ENCODE measurements at places on chromosomes 4 and X.
A peak's percentile ranks its signal among the peaks of the same experiment; 100 is the strongest.

GRCh38 chr4:122783301-122784215 lies 43.1 kb upstream of the FGF2 start:
- DNase-seq: peak; percentile 83

DNA sequence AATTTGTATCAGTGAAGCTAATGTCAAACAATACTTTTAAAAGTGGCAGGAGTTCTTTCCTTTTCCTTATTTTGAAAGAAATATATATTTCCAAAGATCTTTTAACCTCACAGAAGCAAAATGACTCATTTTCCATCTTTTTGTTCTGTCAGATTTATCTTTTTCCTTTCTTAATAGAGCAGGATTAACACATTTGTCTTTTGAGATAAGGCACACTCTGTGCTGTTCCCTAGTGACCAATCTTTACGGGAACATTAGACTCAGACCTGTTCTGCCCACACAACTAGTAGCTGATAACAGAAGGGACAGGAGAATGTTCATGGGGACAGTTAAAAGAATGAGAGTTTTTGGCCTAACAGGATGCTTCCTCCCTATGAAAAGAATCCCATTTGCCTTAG lies 381.2 kb downstream of the STPG2 start:
- no peak for DNase-seq

DNA sequence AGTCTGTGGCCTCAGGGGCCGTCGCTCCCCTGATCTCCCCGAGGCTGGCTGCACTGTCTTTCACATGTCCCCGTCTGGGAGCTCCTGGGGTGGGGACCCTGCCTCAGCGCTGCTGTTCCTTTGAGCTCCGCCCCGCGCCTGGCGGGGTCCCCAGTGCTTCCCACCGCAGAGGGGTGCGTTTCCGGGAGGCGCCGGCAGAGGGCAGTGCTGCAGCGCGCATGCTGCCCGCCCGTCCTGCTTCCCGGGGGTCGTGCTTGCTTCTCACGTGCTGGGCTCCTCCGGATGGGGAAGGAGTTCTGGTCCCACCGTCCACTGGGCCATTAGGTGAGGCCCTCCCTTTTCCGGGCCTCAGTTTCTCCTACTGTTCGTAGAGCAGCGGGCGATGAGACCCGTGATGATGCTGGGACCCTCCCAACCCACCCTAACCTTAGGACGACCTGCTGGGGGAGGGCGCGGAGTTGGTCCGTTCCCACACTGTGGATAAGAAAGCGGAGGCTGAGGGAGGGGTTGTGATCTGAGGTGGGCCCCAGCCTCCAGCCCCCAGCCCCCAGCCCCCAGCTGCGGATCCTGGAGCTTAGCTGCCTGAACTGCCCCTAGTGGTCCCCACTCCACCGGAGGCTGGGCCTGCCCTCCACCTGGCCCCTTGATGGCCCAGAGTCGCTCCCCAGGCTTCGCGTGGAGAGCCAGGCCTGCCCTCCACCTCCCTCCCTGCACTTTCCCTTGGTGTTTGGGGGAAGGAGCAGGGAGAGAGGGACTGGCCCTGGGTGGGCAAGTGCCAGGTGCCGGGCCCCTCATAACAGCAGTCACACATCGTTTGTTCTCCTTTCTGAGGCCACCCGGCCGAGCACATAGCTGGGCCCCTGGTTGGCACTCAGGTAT lies 15.3 kb downstream of the CPZ start:
- DNase-seq: no peak

- DNase-seq: no peak
Observed at GRCh38 chr4:118967393-118967792, 78.7 kb downstream of the SYNPO2 start.

DNA sequence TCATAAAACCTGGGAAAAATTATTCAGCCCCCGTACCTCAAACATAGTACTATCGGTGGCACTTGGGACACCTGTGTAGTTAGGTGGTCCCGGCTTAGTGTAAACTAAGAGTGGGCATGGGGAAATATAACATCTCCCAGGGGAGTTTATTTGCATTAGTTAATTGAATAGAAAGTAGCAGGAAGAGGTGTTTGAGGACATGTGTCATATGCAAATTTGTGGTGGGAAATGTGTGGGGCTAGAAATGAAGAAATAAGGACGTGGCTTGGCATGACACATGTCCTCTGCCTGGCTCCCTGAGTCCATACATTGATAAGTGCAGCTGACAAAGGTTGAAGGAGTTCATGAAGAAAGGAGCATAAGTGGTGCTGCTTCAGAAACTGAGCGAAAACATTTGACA lies 483.6 kb downstream of the SH2D1A start:
- no peak for DNase-seq

- DNase-seq: no peak
Observed at GRCh38 chrX:136752796-136753195, 27.9 kb downstream of the ARHGEF6 start.

DNA sequence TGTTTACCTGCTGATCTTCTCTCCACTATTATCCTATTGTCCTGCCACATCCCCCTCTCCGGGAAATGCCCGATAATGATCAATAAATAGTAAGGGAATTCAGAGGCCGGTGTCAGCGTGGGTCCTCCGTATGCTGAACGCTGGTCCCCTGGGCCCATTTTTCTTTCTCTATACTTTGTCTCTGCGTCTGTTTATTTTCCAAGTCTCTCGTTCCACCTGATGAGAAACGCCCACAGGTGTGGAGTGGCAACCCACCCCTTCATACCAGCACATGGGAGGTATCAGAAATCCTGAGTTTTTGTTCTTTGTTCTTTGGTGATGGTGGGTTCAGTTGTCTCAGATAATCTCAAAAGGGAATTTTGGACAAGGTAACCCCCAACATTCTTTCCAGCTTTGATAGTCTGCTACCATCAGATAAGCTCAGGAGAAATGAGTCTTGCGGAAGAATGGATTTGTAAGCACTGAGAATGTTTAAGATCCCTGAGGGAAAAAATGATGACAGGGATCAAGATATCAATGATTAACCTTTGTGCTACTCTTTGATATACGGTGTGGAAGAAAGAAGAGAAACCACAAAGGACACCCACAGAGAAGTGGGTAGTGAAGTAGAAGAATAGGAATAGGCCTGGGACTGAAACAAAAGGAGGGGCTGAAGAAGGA lies 117.9 kb downstream of the CEP44 start:
- DNase-seq: no peak

DNA sequence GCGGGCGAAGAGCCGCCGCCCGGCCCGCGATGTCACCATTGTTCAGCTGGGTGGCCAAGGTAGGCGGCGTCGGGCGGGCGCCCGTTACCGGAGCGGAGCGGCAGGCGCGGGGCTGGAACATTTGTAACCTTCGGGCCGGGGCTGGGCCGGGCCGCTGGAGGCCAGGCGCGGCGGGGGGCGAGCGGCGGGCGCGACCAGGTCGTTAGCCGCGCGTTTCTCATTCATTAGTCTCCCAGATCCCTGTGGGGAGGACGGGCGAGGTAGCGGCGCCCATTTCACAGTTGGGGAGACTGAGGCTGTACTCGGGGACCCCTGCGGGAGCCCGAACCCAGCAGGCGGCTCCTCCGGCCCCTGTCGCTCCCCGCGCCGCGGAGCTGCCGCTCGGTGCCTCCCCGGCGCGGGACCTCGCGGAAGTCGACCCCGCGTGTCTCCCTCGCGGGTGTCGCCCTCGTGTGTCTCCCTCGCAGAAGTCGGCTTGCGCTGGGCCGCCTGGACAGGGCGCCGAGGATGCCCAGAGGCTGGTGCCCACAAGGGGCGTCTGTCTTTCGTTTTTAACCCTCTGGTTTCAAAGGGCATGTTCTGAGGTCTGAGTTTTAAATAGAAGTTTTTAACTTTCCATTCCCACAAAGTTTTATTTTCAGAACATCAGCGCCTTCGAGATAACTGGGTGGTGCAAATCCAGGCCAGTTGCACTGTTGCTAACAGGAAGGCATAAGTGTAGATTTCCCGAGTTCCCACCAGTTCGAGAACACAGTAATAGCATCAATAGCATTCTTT lies 17.5 kb downstream of the PTTG2 start:
- no peak for DNase-seq

DNA sequence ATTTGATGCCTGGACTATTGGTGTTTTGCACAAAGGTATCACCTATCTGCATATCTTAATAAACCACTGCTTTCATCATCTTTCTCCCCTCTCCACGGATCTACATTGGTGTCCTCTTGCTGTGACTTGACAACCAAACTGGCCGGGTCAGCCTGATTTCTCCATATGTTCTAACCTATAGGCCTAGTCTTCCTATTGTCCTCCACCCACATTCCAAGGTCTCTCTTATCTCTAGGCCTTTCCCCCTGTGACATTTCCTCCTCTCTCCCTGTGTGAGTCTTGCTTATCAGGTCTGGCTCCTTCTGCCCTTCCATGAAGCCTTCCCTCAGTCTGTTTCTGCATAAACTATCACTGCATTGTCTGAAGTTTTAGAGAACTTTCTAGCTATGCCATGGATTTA lies 33.7 kb downstream of the ARHGAP24 start:
- DNase-seq: no peak

- no peak for DNase-seq
Observed at GRCh38 chr4:123217664-123218063, 178.9 kb upstream of the SPRY1 start.

DNA sequence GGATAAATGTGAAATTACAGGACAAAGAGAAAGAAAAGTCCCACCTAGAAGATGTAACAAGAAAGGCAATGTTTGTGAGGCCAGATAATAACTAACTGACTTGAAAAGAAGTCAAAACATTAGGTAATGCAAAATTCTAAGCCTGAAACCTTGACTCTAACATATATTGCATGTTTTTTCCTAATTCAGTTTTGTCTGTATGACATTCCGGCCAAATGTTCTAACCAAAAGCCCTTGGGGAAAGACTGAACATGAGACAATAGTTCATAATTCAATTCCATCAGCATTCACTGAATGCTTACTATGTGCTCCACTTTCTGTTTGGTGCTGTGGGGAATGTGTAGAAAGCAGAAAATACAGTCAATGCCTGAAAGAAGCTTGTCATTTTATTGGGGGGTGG lies 84.8 kb upstream of the PLAC1 start:
- peak; percentile 57 for DNase-seq

Measured in fibroblast of skin of left quadriceps (primary cell).